Fibroblast of pulmonary artery (primary cell): ENCODE measurements at places on chromosomes 6 and 20.
A peak's percentile ranks its signal among the peaks of the same experiment; 100 is the strongest.

GRCh38 chr6:878179-878578, 185.2 kb upstream of the EXOC2 start:
- DNase-seq, result no peak

GRCh38 chr6:11209369-11209768, 23.1 kb downstream of the NEDD9 start:
- no peak for DNase-seq

- no peak for DNase-seq
These were observed 33.9 kb upstream of the HLA-C start for GRCh38 chr6:31305703-31306219.

GRCh38 chr6:134436281-134436815, 118.4 kb upstream of the SGK1 start:
- DNase-seq, result peak; percentile 98

DNA sequence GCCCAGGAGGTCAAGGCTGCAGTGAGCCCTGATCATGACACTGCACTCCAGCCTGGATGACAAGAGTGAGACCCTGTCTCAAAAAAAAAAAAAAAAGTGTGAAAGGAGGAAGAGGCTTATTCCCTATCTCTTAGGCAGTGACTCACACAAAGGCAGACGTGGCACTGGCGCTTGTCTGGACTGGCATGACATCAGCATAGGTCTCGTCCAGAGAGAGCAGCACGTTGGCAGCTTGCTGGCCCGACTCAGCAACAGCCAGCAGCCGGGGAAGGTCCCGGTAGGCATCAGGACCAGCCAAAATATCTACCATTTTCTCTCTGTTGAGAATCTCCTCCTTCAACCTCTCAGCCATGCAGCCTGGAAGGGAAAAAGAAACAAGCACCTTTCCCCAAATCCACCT, 14.1 kb downstream of the CDK5RAP1 start:
- DNase-seq, result peak; percentile 62

GRCh38 chr6:35049900-35050756, 91.0 kb downstream of the TCP11 start:
- DNase-seq, result peak; percentile 52

GRCh38 chr20:40843251-40843650, 154.2 kb upstream of the MAFB start:
- no peak for DNase-seq

- no peak for DNase-seq
These were observed 7.7 kb upstream of the PARD6B start for GRCh38 chr20:50723672-50724071.

DNA sequence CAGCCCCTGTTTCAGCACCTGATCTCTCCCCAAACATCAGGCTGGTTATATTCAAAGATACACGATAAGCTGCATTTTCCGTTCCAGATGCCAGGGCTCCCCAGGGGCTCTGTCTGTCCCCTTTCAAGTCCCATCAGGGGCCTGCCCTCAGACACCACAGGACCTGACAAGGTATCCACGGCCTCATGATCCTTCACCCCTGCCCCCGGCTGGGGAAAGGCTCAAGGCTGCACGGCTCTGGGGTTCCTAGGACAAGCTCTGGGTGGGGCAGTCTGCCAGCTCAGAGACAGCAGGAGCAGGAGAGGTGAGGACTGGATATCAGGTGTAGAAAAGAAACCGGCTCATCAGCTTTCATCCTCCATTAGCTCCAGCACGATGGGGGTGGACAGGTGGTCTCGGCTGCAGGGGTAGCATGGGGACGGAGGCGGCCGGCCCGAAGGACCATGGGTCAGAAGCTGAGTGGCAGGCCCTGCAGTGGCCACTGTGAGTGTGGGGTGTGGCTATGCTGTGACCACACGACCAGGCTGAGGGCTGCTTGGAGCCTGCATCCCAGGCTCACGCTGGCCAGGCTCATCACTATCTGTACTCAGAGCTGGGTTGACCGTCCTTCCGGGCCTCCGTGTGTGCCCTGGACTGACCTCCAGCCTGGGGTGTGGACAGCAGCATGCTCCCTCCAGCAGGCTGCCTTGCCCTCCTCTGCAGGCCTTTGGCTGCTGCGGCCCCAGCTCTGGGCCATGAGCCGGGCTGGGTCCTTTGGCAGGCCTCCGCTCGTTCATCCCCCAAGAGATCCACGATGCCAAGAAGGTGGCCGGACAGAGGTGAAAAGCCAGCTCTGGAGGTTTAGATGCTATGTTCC, 386.2 kb downstream of the THBS2 start:
- DNase-seq, result no peak
